ENCODE measurements at places on chromosomes 7 and 10.

- no peak for DNase-seq
Measured at GRCh38 chr10:44759122-44759521, 152.0 kb upstream of the TMEM72 start.

DNA sequence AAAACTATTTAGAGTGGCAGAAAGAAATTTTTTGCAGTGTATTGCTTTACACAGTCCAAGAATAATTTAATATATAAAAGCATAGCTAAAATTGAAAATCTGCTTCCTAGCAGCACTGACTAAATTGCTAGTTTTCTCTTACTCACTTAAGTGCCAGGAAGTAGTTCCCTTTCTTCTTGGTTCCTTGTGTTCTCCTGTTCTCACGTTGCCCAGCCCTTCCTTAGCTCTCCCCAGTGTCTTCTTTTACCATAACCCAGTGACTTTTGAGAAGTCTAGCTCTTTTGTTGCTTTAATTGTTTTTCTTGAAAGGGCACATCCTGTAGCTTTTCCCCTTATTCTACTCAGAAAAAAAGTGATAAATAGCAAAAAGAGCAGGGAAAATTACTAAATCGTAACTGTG is 215.5 kb downstream of the THSD7A start:
- DNase-seq: no peak

DNA sequence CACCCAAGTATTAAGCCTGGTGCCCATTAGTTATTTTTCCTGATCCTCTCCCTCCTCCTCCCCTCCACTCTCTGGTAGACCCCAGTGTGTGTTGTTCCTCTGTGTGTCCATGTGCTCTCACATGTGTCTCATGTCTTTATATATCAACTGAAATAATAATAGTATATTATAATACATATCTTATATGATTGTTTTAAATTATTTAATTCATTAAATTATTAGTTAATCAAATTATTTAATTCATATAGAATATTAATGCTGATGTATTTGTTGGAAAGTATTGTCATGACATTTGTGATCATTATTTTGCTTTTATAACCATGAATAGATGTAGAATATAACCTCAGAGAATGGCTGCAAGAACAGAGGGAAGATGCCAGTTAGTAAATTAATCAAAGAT is 647.5 kb downstream of the SORCS3 start:
- no peak for DNase-seq

- no peak for DNase-seq
Measured at GRCh38 chr7:122619664-122620063, 79.3 kb downstream of the RNF133 start.

GRCh38 chr7:33061282-33061937 is 1.2 kb downstream of the NT5C3A start:
- no peak for DNase-seq

All from H7 (cell line).